ENCODE measurements at places on chromosomes 11 and 22.

DNA sequence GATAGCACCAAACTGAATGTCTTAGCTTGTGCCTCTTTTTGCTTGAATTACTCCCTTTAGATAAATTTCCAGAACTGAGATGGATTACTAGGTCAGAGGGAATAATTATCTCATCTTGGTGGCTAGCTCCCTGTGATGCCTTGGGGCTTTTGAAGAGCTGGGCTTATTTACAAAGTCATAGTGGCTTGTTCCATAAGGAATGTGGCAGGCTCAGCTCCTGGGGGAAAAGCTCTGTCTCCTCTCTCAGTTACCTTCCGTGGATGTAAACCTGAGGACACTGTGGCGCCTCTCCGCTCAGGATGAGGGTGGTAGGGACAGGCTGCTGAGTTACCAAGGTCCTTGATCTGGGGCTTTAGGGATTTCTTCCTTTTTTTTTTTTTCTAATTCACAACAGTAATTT is 121.7 kb downstream of the PARVA start:
- no peak for DNase-seq

- no peak for DNase-seq
Observed at GRCh38 chr11:36002796-36003195, 58.9 kb downstream of the LDLRAD3 start.

DNA sequence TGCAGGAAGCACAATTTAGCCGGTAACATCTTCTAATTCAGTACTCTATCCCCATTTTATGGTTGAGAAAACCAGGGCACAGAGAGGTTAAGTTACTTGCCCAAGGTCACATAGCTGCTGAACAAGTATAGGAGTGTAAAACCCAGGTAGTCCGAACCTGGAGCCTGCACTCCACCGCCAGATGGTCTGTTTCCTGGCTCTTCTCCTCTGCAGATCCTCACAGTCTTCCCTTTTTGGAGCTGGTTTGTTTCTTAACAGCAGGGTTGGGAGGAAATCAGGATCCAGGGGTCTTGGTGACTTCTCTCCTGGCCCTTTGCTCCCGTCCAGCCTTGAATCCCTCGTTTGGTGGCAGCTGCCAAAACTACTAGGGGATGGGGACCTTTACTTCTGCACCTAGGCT is 12.0 kb downstream of the TSPAN18 start:
- DNase-seq: no peak

DNA sequence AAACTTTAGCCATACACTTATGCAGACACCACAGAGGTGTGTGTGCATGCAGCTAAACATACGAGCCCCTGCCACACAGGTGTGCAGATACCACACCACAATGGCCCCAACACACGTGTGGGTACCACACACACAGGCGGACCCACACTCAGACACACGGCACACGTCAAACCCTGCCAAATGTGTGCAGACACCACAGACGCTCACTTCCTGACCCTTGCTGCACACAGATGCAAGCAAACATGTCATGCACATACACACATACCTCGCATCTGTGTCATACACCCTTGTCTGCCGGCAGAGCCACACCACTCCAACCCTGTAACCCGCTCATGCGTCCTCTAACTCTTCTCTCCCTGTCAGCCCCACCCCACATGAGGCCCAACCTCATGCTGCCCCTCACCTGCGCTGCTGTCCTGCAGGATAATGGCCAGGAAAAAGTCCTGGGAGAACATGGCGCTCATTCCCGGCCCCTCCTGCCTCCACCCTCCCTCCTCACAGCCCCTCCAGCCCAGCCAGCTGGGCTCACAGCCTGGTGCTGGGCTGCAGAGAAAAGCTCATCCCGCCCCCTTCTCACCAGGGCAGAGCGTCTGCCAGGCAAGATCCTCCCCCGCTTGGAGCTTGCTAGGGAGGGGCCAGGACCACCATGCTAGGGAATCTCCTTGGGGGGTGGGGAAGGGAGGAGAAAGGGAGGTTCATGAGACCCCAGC is 14.2 kb downstream of the SMPD1 start:
- DNase-seq: no peak

GRCh38 chr22:37739035-37739434 is 42.2 kb downstream of the TRIOBP start:
- no peak for DNase-seq

- DNase-seq: no peak
Observed at GRCh38 chr11:69257838-69258658, 35.9 kb upstream of the MYEOV start.

- DNase-seq: no peak
Observed at GRCh38 chr11:79413268-79413667, 27.6 kb downstream of the TENM4 start.

DNA sequence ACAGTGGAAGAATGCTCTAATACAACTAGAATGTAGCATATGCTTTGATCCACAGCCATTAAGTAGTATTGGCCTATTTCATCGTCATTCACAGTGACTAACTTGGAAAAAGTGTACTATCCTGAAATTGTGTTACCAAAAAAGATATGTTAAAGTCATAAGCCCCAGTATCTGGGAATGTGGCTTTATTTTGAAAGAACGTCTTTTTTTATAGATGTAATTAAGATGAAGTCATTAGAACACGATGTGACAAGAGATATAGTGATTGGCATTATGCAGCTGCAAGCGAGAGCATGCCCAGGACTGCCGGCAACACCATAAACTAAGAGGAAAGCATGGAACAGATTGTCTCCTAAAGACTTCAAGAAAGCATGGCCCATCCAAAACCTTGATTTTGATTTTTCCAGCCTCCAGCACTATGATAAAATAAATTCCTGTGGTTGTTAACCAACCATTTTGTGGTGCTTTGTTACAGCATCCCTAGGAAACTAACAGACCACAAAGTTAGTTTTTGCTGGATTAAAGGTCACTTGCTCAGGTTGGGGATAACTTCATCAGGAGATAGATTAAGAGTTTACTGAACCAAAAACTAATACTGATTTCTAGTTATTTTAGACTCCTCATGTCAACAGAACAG is 870.6 kb upstream of the LRRC4C start:
- DNase-seq: no peak

DNA sequence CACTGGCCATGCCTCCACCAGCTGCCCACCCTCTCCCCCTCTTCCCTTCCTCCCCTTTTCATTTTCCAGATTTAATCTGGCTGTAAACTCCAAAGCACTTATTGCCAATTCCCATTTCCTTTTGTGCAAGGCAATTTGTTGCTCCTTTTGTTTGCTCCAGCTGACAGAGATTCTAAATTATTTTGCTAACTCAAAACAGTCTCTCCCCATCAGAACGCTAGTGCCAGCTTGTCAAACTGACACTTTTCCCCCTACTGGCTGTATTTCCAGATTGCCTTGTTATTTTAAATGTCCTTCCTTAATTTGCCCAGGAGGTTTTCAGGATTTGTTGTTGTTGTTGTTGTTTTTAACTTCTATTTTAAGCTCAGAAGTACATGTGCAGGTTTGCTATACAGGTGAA is 57.0 kb upstream of the PAK1 start:
- DNase-seq: no peak

GRCh38 chr11:132123449-132123848 is 753.0 kb downstream of the NTM start:
- no peak for DNase-seq

DNA sequence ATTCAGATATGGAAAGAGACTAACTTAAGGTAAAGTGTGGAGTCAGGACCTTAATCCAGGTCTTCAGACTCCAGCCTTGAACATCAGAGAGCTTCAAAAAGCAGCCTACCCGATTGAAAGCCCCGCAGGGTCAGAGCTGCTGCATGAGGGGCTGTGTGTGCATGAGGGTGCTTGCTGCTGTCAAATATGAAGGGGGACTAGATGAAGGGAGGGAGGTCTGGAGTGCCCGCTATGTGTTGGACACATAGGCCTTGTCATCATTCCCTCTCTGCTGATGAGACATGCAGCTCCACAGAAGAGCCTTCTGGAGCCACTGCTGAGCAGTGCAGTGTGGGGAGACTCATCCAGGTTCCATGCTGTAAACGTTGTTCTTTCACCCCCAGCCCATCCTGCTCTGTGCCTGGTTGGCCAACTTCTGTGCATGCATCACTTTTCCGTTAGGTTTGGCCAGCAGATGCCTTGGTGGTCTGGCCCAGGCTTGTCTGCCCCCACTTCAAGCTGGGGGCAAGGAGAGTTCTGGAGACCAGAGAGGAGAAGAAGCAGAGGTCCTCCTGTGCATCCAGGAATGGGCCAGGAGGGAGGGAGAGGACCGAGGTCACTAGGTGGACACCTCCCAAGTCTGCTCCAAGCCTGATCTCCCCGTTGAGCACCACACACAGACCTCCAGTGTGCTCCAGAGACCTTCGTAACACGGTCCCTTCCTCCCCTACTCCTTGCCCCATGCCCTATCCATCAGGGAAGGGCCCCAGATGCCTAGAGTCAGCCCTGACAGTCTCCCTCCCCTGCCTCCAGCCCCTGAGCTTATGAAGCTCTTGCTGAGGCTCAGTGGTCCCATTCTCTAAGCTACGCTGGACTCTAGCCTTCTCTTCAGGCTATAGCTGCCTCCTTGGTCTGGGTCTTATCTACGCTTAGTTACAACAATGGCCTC is 32.0 kb downstream of the LRRC32 start:
- no peak for DNase-seq

GRCh38 chr11:13010749-13011465 is 1.8 kb downstream of the RASSF10 start:
- no peak for DNase-seq

- no peak for DNase-seq
Observed at GRCh38 chr11:22466351-22466750, 128.2 kb downstream of the SLC17A6 start.
